ENCODE measurements at places on chromosomes 3 and 15.

GRCh38 chr15:56341201-56341600 lies 24.0 kb upstream of the TEX9 start:
- DNase-seq = no peak

DNA sequence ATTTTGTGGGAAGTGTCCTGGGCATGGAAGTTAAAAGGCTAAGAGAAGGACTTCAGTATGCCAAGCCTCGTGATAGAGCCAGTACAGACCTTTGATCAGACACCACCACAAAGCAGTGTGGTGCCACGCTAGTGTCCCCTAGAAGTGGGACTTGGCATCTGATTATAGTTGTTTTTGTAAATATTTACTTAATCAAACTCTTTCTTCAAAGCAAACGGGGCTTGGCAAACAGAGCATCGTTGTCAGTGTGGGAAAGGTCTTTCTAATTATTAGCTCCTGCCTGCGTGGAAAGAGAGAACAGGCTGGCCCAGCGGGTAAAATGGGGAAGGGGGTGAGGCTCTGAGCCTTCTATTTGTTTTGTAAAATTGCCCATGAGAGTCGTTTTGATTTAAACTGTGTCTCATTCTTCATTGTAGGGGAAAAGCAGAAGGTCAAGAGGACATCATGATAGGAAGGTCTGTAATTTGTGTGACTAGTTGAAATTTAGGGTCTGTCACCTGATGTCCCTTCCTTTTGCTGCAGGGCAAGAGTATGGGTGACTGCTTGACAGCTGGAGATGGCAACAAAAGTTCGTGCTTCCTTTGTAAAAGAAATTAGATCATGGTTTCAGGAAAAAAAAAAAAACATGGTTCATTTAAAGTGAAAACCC lies 105.0 kb downstream of the IQCH start:
- DNase-seq = no peak

DNA sequence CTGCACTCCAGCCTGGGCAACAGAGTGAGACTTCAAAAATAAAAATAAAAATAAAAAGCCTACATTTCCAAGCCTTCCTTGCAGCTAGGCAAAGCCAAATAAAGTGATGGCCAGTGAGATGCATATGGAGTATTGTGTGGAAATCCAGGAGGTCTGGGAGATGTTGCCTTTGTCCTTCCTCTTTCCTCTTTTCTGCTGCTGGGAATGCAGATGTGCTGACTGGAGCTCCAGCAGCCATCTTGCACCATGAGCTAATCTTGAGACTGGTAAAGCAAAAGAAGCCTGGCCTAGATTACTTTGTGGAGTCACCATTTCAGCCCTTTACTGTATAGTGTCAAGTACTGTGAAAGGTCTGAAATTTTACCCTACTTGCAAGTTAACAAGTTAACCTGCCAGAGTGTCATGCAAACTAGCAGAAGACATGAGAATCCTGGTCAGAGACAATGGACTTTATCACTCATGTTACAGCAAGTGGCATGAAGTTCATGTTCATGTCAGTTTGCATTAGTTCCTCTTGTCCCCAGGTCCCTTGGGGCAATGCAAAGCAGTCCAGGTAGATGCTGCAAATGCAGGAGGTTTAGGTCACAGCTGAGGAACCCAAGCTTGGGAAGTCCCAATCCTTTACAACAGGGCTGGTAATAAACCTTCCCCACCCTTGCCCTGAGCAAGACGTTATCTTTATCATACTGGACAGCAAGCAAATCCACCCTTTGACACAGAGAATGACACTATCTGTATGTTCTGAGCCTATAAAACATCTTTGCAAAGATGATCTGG lies 103.1 kb downstream of the TLE3 start:
- DNase-seq = no peak

- no peak for DNase-seq
Measured at GRCh38 chr15:39270221-39270855, 310.5 kb upstream of the THBS1 start.

GRCh38 chr3:29385046-29385830 lies 104.4 kb downstream of the RBMS3 start:
- DNase-seq = no peak

DNA sequence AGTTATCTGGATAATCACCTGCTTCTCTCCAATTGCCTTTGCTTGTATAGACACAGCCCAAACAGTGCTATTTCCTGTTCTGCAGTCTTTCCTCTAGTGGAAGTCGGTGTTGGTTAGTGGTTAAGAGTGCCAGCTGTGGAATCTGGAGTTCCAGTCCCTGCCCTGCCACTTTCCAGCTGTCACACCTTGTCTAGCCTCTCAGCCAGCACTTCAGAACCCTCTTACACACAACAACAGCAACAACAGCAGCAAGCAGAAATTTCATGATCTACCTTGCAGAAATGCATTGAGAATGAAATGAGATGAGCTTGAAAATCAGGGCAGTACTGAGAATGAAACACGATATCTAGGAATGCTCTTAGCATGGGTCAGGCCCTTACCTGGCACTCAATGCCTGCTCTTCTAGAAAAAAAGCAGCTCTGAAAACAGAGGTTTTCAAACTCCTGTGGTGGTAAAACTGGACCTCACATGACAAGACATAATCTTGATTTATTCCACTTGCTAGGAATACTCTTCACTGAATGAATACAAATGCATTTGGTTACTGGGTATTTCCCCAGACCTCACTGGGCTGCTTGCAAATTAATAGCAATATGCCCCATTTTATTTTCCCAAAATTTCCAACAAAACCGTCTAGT lies 3.3 kb upstream of the WNT5A start:
- no peak for DNase-seq
